ENCODE measurements at places on chromosomes 16 and 17. TPM values are rescaled to one million over a fixed set of nuclear protein-coding genes. Genes with fewer than 3 reads are reported as not detected.
A peak's percentile ranks its signal among the peaks of the same experiment; 100 is the strongest.

DNA sequence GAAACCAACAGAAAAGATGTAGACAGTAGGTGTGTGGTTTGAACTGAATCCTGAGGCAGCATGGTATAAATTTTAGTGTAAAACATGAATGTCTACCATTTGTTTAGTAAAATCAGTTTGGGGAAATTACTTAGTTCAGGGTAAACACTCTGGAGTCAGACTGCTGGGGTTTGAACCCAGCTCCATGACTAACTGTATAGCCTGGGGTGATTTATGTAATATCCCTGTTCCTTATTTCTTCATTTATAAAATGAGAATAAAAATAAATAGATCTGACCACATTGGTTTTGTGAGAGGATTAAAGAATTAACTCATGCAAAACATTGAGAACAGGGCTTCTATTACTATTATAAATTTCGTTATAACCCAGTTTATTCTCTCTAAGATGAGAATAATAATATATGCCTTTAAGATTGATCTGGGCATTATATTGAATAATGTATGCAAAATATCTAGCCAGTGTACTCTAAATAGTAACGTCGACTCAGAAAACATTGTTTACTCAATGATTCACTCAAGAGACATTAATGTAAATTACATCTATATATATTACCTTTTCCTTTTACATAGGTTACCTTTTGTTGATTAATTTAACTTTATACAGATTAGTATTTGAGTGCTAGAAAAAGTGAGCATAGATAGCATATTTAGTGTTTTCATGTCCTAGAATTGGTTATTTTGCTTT is 120.6 kb upstream of the KCNJ16 start:
- no peak for DNase-seq

DNA sequence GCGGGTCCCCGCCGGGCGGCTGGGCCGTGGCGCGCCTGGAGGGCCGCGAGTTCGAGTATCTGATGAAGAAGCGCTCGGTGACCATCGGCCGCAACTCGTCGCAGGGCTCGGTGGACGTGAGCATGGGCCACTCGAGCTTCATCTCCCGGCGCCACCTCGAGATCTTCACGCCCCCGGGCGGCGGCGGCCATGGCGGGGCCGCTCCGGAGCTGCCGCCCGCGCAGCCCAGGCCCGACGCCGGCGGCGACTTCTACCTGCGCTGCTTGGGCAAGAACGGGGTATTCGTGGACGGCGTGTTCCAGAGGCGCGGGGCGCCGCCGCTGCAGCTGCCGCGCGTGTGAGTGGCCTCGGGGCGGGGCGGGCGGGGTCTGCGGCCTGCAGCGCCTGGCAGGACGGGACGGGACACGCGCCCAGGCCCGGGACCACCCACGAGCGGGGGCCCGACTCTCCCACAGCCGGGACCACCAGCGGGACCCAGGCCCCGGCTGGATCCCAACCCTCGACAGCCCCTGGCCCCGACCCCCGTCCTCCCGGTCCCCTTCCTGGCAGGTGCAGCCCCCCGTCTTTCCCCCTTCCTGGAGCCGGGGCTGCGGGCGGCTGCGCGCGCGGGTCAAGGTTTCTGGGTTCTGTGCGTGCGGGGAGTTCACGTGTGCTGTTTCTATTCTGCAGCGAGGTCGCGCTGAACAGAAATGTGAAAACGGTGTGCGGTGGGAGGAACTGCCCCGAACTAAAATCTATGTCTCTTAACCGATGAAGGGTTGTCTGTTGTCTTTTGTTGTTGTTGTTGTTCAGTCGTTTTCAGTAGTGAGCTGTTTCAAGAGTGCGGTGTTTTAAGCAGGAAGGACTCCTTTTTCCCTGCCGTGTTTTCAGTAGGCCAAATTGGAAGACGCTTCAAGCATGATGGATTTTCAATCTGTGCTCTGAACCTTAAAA is 705 bp downstream of the FOXK2 start:
- DNase-seq, result peak; percentile 63

- DNase-seq, result no peak
Observed at GRCh38 chr16:77336637-77337036, 98.2 kb downstream of the ADAMTS18 start.

GRCh38 chr17:76742958-76743357 is 5.0 kb downstream of the MFSD11 start:
- DNase-seq, result no peak

CTF1 gene
- total RNA-seq, result 0.96 TPM

EFNB3 gene
- total RNA-seq, result not detected

CFAP97D1 gene
- total RNA-seq, result not detected
